NCI-H524 (cell line): ENCODE measurements at places on chromosomes 6 and 20.

DNA sequence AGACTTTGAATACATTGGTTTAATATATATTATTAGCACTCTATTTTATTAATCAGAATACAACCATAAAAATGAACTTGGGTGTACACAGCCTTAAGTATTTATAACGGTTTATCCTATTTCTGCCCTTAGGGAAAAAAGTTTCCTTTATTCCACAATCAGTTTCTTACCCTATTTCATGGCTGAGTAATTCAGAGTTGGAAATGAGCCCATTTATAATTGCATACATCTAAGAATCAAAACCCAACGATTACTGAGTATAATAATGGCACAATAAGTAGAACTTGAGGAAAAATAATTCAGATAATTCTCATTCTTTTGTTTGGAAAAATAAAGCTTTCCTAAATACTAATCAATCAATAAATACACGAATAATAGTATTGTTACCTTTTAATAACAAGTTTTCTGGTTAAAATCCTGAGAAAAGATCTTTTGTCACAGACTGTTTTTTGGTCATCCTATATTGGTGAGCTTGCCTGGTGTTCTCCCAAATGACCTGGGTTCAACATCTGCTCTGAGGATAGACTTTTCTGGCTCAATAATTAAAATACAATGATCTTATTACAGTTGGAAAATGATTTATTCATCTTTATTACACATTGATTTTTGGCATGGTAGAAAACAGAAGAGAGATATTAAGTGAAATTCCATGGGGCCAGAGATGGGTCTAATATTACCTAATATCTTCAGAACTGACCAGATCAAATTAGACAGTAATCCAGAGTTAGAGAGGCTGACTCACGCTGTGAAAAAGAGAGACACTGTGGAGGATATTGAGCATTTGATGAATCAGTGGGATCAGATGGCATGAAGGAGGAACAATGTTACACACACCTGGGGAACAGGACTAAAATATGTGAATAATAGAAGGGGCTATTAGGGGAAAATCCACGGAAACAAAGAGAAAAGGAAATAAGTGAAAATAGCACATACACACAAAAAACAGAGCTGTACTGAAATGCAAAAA, 162.1 kb upstream of the TBX18 start:
- no peak for DNase-seq

GRCh38 chr6:2073476-2073875, 171.9 kb downstream of the GMDS start:
- no peak for DNase-seq

- DNase-seq: peak; percentile 50
Measured at GRCh38 chr6:28922821-28923317, 916 bp downstream of the TRIM27 start.

- DNase-seq: no peak
Measured at GRCh38 chr20:48359692-48360341, 468.0 kb downstream of the PREX1 start.

GRCh38 chr6:96212066-96212465, 196.3 kb downstream of the FUT9 start:
- DNase-seq: no peak

DNA sequence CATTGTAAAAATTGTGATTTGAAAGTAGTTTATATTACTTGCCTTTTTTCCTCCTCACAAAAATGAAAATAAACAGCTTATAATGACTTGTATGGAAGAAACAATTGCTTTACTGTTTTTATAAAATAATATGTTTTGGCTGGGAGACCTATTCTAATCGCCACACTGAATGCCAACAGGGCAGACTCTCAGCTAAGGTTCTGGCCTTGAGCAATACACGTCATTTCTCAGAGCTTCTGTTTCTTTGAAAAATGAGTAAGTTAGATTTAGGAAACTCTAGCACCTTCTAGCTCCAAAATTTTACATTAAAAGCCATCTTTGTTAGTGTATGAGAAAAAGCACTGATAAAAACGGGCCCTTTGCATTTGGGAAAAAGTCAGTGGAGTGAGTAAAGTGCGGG, 166.6 kb downstream of the ARID1B start:
- no peak for DNase-seq

- no peak for DNase-seq
Measured at GRCh38 chr6:103177791-103178190, 1681.9 kb downstream of the HACE1 start.

DNA sequence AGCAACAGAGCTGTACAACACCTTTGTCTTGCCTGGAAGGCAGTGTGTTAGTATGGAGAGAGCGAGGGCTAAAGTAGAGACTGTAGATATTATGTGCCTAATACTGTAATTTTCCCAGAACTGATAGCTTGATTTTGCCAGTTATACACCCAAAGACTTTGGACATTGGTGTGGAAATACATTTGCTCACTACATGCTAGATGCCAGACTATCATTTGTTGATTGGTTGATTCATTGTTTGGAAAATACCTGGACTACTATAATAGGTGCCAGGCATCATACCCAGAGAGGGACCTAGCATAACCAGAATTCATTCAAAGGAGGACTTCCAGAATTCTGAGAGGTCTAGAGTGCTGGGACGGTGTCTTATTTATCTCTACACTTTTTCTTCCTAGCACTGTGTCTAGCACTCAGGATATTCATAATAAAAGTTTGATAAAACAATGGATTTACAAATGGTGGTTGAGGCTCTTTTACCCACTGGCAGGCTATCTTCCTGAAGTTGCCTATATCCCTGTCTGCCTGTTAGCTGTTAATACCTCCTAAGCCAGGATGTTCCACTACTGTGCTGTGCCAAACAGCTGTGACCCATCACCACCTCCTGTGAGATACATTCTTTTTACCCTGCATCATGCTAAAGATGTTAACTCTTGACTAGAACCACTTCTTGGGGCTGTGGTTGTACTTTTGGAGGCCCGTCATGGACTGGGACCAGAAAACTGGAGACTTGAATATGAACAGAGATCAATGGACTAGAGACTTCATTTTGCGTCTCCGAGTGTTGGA, 72.2 kb upstream of the FUCA2 start:
- DNase-seq: no peak

- DNase-seq: no peak
Measured at GRCh38 chr6:36053878-36054277, 26.3 kb downstream of the MAPK14 start.

DNA sequence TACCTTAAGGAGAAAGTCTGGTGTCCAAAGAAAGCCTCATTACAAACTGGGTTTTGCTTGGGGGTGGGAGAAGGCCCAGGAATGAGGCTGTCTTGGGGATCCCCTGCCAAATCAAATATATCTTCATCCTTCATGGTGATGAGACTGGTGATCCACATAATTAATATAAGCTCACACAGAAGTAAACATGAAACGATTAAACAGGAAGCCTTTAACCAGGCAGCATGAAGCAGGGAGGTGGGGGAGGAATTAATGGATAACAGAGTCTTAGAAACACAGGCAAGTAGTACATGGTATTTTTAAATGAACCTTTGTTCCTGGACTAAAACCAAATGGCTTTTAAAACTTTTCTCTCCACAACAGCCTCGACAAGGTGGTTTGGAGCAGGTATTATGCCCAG, 437.5 kb downstream of the TFAP2A start:
- no peak for DNase-seq

GRCh38 chr20:35991142-35991771, 22.9 kb downstream of the CNBD2 start:
- DNase-seq: no peak

DNA sequence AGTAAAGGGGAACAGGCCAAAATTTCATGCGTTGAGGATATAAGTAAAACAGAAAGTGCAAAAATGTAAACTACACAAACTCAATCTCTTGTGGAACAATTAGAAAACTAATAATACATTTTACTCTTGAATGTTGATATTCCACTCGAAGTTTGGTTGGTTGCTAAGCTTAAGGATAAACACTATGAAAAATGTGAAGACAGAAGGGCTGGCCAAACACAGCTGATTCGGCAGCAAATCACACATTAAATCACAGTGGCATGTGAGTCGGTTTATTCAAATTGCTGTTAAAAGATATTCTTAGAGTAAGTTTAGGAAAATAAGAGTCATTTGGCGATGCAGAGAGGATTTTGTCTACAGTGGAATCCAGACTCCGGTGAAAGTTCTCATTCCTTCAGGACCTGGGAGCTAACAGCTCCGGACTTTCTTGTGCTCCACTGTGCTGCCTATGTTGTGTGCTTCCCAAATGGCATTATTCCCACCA, 1.4 kb upstream of the EPM2A start:
- no peak for DNase-seq

DNA sequence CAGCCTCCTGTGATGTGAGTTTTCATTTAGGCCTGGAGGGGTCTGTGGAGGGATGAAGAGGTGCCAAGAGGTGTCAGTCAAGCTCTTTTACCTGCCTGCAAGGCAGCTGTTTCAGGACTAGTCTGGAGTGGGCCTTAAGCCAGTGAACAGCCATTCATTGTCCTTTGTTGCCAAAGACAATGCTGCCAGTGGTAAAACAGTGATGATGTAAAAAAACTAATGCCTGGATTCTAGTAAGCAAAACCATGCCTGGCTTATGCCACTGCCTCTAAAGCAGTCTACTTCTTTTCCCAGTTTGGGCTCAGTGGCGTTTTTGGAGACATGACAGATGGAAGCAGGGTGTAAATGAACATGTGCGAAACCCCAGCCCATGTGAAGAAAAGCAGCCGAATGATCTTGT, 93.5 kb upstream of the KCNK16 start:
- DNase-seq: peak; percentile 10

DNA sequence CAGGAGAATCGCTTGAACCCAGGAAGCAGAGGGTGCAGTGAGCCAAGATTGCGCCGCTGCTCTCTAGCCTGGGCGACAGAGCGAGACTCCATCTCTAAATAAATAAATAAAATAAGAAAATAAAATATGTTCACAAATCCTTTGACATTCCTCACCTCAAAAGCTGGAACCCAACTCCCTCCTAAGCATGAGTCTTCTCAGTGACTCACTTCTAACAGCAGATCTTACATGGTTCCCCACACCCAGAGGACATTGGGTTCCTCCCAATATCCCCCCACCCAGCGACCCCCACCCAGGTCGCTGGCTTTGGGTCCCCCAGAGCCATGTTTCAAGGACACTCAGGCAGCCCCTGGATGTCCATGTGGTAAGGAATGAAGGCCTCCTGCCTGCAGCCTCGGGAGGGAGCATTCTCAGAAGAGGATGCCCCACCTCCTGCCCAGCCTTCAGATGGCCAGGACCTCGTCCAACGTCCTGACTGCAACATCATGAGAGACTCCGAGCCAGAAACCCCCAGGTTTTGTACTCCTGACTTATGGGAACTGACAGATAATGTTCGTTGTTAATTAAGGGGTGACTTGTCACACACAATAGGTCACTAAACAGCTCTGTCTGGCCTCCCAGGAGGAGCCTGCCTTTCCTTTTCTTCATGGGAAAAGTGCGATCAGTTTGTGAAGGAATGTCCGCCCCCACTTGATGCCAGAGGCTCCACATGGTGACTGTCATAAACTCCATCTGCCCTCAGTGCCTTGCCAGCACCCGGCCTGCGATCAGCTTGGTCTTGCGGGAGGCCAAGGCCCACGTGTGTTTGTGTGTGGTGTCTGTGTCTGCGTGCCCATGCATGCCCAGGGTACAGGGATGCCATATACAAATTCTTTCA, 10.1 kb upstream of the GMEB2 start:
- DNase-seq: no peak

DNA sequence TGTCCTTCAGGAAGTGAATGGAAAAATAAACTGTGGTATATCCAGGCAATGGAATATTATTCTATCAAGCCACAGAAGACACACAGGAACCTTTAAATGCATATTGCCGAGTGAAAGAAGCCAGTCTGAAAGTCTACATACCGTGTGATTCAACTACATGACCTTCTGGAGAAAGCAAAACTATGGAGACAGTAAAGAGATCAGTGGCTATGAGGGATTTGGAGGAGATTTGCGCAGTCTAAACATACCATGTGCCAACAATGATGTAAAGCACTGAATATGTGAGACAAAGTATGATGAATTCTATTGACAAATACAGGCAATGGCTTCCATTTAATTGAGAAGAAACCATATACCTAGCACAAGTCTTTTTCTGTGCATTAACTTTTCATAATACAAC, 518.3 kb upstream of the ZNF337 start:
- no peak for DNase-seq

- DNase-seq: no peak
Measured at GRCh38 chr6:13854716-13855250, 40.4 kb upstream of the MCUR1 start.

- no peak for DNase-seq
Measured at GRCh38 chr20:50350510-50351249, 159.5 kb upstream of the PTPN1 start.

DNA sequence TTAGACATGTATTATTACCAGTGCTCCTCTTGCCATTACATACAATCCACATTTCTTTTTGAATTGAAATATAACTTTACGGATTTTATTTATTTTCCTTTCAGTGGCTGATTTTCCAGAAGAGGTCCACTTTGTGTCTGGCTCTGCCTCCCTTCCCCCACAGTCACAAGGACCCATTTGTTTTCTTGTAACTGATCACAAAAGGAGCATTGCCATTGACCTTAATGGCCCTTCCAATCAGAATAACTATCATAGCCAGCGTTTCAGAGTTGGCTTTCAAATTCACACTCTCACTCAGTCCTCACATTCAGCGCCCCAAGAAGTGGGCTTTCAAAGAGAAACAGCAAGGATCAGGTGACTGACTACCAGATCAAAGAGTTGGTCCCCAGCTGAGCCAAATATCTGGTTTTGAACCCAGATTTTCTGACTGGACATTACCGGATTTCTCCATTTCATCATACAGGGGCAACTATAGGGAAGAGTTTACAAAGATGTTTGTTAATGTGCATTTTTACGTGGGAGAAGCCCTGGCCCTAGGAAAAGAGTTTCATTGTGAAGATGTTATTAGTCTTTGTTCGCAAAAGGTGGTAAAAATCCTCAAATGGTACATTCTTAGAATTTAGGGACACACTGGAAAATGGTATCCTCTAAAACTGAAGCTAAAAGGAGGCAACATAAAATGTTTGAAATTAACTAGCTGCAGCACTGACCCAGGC, 2.0 kb upstream of the SLC22A23 start:
- no peak for DNase-seq

DNA sequence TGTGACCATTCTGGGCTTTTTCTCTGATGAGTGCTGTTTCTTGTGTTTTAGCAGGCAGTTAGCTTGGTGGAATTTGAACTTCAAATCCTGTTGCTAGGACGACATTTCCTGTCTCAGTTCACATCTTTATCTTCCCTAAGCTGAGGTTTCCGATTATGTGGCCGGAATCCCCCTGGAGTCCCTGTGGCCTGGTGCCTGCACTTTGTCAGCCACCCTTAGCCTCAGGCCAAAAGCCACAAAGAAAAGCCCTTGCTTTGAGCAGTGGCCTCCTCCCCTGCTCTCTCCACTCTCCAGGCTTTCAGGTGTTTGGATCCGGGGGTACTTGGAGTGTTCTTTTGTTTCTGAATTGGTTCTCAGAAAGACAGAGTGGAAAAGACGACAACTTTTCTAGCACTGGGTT, 59.9 kb upstream of the PMEPA1 start:
- no peak for DNase-seq

GRCh38 chr6:110674096-110674495, 141.2 kb downstream of the CDK19 start:
- no peak for DNase-seq
